ENCODE measurements at places on chromosomes 6 and 20.
A peak's percentile ranks its signal among the peaks of the same experiment; 100 is the strongest.

- DNase-seq: no peak
These were observed 55.4 kb downstream of the RAB44 start for GRCh38 chr6:36752886-36753506.

DNA sequence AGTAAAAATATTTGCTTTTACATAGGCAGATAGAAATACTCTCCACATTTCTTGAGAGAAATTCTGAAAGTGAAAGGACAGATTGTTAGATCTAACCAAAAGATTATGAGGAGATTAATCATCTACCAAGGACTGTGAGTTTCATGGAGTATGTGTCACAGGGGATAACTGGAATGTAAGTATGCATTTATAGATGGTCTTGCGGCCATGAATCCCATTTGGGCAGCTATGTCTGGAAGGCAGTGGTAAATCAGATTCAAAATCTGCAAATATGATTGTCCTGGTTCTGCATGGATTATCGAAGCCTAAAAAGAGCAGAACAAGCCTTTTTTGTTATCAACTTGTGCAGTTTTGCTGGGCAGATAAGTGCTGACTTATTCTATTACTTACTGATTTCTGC is 293.8 kb downstream of the RFPL4B start:
- DNase-seq: no peak

DNA sequence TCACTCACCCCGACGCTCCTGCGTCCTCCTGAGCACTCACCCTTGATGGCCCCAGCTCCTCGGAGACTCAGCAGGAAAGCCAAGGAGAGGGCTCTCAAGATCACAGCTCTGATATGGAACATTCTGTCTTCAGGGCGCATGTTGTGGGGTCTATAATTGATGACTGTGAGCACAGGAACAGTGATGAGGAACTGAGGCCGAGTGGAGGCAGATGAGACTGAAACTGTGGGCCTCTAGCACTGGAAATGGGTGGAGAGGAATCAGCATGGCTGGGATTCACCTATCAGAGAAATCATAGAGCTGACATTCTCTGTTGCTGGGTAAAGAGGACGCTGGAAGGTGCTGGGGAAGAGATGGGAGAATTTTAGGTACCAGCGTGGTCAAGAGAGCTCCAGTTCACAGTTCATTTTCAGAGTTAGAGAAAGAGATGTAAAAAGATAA is at the start of gene HLA-DPA1:
TSS of gene HLA-DPA1 (minus strand) at position 219 of the 441 bp plus-strand sequence.
- peak; percentile 72 for DNase-seq

DNA sequence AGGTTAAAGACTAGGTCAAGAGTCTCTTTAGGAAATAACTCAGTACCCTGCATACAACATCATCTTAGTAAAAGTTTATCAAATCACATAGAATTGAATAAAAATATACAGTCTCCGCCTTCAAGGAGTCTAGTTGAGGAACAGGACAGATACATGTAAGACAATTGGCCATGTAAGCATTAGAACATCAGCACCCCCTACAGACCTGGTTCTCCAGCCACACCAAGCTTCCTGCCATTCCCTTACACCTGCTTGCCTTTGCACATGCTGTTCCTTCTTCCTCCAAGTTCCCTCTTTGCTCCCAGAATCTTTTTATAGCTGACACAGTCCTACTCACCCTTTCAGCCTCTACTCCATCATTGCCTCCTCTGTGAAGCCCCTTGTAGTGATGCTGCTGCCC is 187.8 kb upstream of the LRFN2 start:
- DNase-seq: no peak

DNA sequence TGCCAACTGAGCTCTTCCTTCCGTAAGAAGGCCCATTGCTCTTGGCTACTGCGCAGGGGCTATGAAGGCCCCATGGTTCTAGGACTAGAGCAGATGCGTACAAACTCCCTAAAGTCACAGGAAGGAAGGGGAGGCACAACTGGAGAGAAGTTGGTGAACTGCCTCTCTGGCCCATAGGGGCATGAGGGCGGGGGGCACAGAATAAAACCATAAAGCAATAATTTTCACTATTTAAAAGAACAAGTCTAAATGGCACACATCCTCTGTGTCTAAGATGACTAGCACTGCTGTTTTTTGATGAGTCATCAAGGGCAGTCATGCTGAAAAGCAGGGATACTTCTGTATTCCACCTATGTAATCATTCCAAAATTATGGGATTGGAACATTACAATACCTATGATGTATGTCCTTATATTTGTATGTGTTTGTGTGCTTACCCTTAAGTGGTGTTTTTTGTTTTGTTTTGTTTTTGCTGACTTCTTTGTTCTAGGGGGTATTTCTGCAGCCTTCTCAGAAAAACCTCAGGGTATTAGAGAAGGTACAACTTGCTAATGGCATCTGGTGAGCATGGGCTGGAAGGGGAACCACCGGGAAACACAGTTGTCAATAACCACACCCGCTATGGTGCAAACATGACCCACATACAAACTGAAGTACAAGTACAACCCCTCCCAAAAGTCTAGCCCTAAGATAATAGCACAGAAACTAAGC is 36.9 kb downstream of the B4GALT5 start:
- no peak for DNase-seq

- DNase-seq: no peak
These were observed 7.0 kb upstream of the ID4 start for GRCh38 chr6:19830171-19830570.

DNA sequence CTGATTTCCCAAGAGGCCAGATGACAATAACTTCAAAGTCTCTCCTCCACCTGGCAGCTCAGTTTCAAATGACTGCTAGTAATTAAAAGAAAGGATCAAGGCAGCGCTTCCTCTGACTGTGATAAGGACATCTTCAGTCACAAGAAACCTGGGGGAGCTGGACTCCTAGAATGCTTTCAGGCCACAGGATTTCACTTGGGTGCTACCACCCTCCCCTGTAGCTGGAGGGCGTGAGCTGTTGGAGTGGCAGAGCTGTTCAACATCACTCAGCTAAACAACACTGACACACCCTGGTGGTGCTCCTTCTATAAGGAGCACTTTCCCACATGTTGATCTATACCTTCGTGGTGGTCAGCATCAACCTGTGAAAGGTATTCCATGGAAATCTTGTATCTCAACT is 2.2 kb upstream of the CNR1 start:
- DNase-seq: no peak
